ENCODE measurements at places on chromosomes 1 and 21.

- no peak for DNase-seq
Measured at GRCh38 chr21:34783815-34784214, 115.0 kb downstream of the CLIC6 start.

DNA sequence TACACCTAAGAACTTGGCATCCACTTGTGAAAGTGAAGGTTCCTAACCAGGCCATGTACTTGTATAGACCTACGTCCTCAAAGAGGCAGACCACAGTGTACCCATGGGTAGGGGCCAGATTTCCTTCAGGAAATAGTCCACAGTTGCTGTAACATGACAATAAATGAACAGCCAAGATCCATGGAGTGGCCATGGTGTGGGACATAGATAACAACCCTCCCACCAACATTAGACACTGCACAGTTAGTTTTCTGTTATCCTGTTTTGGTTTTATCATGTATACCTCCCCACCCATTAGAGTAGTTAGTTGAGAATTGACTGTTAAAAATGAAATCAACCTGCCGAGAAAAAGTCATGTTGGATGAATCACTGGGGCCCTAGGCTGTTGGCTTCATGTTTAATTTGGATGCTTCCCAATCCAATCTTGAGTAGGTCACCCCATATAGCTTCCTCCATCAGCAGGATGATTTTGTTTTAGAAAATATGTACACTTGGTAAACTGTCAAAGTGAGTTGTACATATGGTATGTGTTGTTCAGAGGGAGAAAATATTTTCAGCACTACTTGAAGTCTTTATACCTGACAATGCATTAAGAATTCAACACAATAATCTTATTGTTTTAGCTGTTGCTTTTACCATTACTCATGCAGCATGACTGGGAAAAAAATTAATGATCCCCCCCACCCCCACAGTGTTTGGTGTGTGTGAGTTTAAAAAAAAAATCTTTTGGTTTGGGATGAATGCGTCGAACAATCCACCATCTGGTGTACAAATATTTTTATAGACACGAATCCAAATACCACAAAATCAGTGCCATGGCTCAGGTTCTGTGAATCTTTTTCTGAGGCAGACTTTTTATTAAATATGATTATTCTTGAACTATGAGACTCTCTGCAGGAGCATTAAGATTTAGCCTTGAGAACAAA lies 88.3 kb upstream of the ARHGAP29 start:
- DNase-seq: no peak

DNA sequence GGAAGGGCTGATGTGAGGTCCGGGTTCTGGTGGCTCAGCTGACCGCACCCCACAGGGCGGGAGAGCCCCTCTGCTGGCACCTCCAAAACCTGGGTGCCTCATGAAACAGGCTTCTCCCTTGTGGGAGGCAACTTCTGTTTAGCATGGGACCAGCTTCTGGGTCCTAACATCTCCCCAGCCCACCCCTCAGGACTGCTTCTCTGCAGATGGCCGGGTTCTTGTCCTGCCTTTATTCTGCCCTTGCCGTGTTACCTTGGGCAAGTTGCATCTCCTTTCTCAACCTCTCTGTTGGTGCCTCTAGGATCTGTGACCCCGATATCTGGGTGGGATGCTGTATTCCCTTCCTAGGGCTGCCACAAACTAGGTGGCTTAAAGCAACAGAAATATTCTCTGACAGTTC lies 15.0 kb upstream of the TTC22 start:
- DNase-seq: no peak

- DNase-seq: no peak
Measured at GRCh38 chr1:21059021-21059420, 117.7 kb downstream of the EIF4G3 start.

DNA sequence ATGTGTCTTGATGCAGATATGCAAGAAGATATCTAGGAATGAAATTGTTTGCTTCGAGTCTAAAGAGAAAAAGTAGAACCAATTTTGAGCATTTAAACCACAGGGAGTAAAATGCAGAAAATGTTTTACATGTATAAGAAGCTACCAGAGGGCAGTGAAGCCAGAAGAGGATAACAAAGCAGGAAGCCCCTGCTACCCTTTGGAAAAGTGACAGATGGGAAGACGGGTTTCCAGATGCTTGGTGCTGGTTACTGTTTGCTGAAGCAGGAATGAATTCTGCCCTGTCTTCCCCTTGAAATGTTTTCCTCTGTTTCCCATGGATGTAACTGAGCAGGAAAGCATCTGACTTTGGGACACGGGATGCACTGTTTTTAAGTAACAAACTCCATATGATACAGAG lies 822.2 kb downstream of the MRPL39 start:
- no peak for DNase-seq

- DNase-seq: no peak
Measured at GRCh38 chr1:8628606-8629005, 188.8 kb downstream of the RERE start.

GRCh38 chr1:112651205-112651604 lies 23.3 kb upstream of the MOV10 start:
- no peak for DNase-seq

DNA sequence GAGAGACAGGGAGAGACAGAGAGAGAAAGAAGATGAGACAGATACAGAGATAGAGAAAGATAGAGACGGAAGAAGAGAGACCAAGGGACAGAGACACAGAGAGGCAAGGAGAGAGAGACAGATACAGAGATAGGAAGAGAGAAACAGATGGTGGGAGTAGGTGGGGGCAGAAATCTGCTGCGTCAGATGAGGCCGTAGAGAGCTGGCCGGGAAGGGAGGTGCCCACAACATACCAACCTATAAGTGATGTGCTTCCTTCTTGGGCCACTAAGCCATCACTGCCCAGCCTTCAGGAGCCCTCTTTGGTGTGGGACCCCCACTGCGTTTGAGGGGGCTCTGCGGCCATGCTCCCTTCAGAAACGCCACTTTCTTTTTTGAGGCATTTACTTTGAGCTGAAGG lies 307.6 kb upstream of the VAMP3 start:
- no peak for DNase-seq

DNA sequence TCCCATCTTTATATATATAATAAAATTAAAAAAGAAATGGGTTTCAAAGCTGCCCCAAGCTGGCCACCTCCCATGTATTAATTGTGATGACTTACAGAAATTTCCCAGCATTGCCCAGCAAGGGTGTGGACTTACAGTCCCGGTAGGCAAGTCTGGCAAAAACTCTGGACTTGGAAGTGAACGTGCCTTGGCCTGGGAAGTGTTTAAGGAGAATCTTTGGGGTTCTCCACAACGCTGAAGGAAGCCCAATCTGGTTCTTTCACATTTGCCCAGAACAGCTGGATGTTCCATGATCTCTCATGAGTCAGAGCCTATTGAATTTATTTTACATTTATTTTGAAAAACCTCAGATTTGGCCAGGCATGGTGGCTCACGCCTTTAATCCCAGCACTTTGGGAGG lies 98.4 kb upstream of the SLC45A1 start:
- DNase-seq: no peak

All from activated naive CD4-positive, alpha-beta T cell (primary cell).